ENCODE measurements at places on chromosomes 2 and 18. TPM values are rescaled to one million over a fixed set of nuclear protein-coding genes. Genes with fewer than 3 reads are reported as not detected.

ERLEC1 gene
- 61.8 TPM for total RNA-seq

CNGA3 gene
- not detected for total RNA-seq

CAPN14 gene
- total RNA-seq: under 0.01 TPM

KHK gene
- total RNA-seq: 1.2 TPM

ARL5A gene
- 55.6 TPM for total RNA-seq

KCNG3 gene
- total RNA-seq: not detected

ADAM23 gene
- 18.4 TPM for total RNA-seq

ANKRD53 gene
- 0.09 TPM for total RNA-seq

CFAP53 gene
- 0.28 TPM for total RNA-seq

RBM43 gene
- total RNA-seq: 2.8 TPM

LDLRAD4 gene
- 2.0 TPM for total RNA-seq

CYS1 gene
- 0.19 TPM for total RNA-seq

PRSS56 gene
- total RNA-seq: not detected

COL4A3 gene
- total RNA-seq: 0.19 TPM

NPAS2 gene
- 5.8 TPM for total RNA-seq

ZNF804A gene
- 0.27 TPM for total RNA-seq

BCS1L gene
- 35.8 TPM for total RNA-seq

ALPI gene
- total RNA-seq: not detected

ZNF521 gene
- total RNA-seq: 78.2 TPM

CCDC121 gene
- 1.3 TPM for total RNA-seq

OTOS gene
- total RNA-seq: not detected

DSG4 gene
- not detected for total RNA-seq

KYNU gene
- total RNA-seq: not detected

RNF152 gene
- total RNA-seq: 41.8 TPM

IL36G gene
- total RNA-seq: not detected

SERPINB2 gene
- total RNA-seq: 30.7 TPM

CRYGD gene
- not detected for total RNA-seq

NYAP2 gene
- total RNA-seq: not detected

TWIST2 gene
- 1.6 TPM for total RNA-seq

POTEI gene
- total RNA-seq: 0.09 TPM

R3HDM1 gene
- 4.7 TPM for total RNA-seq

ARHGEF33 gene
- 0.38 TPM for total RNA-seq

LONRF2 gene
- total RNA-seq: under 0.01 TPM
